Activated CD4-positive, alpha-beta T cell treated with anti-CD3 and anti-CD28 coated beads for 4 hours (primary cell): ENCODE measurements at places on chromosomes 1 and 21.

DNA sequence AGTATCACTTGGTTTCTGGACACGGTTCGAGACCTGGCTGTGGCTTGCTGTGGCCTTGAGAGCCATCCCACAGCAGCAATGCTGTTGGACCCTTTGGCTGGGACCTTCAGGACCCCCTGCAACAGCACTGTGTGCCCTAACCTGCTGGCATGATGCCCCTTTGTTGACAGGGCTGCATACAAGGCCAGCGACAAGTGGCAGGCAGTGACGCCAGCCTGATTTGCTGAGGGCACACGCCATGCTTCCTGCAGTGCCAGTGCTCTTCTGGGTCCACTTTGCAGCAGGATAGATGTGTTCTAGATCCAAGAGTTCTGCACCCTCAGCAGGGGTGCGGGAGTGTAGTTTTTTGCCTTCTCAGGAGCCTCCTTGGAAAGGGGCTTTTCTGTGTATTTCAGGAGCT is 32.8 kb downstream of the COQ8A start:
- DNase-seq = no peak

GRCh38 chr1:66323958-66324625 is 209.9 kb upstream of the SGIP1 start:
- no peak for DNase-seq

DNA sequence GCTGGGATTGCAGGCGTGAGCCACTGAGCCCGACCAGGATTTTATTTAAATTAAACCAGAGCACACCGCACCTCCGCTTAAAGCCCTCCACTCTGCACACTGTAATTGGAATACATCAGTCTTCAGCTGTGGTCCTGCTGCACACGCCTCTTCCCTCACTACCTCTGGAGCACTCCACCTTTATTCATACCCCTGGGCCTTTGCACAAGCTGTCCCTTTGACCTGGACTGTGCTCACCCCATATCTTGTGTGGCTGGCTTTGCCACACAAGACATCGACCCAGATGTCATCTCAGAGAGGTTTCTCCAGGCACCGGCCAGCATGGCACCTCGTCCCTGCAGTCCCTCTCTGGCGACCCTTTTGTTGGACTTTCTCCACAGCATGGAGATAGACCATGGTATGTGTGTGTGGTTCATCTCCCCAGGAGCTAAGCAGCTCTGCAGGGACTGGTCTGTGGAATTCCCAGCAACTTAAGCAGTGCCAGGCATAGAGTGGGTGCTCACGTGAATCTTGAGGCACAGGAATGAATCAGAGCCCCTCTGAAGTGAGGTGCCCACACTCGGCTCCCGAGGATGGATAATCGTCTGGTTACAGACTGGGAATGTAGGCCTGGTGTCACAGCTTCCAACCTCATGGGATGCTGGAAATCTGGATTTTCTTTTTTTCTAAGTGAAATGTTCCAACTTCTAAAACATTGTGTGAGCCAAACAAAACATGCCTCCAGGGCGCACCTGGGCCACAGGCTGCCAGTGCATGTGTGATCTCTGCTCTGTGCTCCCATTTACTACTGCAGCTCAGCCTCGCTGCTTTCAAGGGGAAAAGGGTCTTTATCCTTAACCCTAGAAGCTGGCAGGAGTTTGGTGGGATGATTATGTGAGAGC is 61.9 kb downstream of the EVA1C start:
- DNase-seq = no peak

DNA sequence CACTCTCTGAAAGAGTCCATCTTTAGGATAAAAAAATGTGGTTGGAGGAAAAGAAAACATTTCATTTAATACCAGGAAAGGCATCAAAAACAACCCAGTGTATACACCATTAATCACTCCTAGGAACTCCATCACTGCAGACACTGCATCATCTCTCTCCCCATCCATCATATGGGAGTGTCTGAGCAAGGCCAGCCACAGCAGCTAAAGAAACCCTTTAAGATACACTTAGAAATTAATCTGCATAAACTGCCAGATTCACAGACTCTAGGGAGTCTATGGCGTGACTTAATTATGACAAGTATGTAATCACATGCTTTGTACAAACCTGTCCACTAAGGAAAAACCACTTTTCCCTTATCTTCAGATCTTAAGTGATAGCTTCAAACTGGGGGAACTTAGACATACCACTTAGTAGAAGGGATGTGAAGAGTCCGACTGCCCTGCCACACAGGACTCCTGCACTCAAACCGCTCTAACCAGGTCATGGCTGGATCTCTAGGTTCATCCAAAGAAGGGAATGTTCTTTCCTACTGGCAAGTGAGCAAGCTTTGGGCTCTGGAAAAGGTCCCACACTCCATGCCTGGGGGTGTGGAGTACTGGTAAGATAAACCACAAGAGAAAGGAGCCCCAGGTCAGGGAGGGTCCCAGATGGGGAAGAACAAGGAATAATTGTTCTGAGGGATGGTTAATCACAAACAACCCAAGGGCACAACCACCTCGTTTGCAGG is 61.0 kb upstream of the C8B start:
- no peak for DNase-seq

DNA sequence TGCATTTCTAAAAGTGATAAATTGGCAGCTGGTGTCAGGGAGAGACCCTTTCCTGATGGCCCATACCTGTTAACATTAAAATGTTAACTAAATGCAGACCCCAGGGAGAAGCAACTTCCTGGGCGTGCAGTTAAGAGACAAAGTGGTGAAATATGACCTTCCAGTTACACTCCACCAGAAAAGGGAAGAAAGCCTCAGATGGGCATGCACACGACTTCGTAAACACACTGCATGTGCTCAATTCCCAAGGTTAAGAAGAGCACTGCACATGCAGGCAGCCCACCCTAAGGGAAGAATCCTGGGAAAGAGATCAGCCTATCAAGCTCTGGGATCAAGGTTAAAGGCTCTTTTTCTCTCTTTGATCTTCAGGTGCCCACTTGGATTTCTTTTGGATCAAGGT is 9.7 kb upstream of the GBP6 start:
- DNase-seq = no peak

- no peak for DNase-seq
Measured at GRCh38 chr1:240737298-240737697, 125.3 kb upstream of the GREM2 start.

- no peak for DNase-seq
Measured at GRCh38 chr1:183058851-183059502, 35.8 kb downstream of the LAMC1 start.

- no peak for DNase-seq
Measured at GRCh38 chr1:234598974-234599616, 10.9 kb downstream of the IRF2BP2 start.

DNA sequence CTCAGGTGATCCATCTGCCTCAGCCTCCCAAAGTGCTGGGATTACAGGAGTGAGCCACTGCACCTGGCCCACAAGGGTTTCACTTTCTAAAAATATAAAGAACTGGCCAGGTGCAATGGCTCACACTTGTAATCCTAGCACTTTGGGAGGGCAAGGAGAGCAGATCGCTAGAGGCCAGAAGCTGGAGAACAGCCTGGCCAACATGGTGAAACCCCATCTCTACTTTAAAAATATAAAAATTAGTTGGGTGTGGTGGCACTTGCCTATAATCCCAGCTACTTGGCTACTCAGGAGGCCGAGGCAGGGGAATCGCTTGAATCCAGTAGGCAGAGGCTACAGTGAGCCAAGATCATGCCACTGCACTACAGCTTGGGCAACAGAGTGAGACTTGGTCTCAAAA is 25.7 kb downstream of the MRPL39 start:
- DNase-seq = no peak

DNA sequence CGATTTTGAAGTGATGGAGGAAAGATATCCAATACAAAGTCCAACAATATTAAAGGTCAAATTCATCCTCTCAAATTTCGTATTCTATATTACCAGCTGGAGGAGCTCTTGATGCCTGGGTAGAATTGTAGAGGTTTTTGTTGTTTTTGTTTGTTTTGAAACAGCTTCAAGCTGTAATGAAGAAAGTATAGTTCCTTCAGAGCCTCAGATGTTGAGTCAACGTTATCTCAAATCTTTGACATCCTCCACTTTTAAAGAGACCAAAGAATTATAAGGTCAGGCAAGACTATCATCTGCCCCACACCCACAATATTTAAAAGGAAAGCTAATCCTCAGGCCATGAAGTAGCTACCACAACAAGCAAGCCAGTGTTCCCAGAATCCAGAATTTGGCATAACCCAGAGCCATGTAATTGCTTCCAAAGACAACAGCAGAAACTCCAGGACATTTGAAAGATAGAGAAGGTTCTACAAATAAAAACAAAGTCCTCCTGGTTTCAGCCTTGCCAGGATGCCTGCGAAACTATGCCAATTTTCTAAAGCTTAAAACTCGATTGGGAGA is 24.9 kb downstream of the VAV3 start:
- DNase-seq = no peak

GRCh38 chr1:11886986-11887665 is 28.4 kb upstream of the NPPB start:
- DNase-seq = no peak

DNA sequence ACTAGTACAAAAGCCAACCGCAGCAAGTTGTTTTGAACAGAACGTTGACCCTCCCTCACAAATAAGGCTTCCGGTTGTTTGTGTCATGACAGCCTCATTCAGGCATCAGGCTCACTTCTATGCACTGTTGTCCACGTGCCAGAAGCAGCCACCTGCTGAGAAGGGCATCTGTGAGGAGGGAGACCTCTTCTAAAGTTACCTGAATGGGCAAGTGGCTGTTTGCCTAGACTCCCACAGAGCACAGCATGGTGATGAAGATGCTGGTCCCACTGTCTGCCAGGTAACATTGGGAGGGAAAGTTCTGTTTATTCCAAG is 176.1 kb downstream of the CLIC6 start:
- DNase-seq = no peak

GRCh38 chr1:36964830-36965229 is 69.5 kb downstream of the GRIK3 start:
- DNase-seq = no peak

- DNase-seq = no peak
Measured at GRCh38 chr21:33028773-33029384, 3.1 kb downstream of the OLIG2 start.

- no peak for DNase-seq
Measured at GRCh38 chr1:43743206-43743605, 35.9 kb downstream of the ST3GAL3 start.

GRCh38 chr1:47780469-47780995 is 216.7 kb downstream of the TRABD2B start:
- DNase-seq = no peak

GRCh38 chr21:31554511-31555022 is 104.9 kb upstream of the SOD1 start:
- DNase-seq = peak; percentile 42

DNA sequence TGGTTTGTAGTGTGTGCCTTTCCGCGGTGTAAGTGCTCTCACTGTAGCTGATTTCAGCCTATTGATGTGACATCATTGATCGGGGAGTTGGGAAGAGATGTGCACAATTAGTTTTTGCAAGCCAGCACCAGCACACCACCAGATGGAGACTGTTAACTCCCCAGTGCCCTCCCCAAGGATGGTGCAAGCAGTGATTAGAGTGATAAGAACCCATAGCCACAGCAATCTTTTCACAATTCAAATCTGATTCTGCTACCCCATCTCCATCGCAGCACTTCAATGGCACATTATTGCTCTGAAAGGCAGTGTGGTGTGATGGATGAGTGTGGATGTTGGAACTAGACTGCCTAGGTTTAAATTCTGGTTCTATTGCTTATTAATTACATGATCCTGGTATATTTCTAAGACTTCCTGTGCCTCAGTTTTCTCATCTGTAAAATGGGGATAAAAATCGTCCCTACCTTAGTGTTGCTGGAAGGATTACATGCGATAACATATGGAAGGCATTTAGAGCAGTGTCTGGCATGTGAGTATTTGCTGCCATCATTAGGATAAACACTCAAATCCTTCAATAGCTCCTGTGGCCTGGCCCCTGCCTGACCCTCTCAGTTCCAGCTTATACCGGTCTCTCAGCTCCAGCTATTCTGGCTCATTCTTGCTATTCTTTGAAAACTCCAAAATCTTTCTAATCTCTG is 6.7 kb downstream of the CSF3R start:
- no peak for DNase-seq

- DNase-seq = no peak
Measured at GRCh38 chr1:88661951-88662699, 21.9 kb upstream of the PKN2 start.

DNA sequence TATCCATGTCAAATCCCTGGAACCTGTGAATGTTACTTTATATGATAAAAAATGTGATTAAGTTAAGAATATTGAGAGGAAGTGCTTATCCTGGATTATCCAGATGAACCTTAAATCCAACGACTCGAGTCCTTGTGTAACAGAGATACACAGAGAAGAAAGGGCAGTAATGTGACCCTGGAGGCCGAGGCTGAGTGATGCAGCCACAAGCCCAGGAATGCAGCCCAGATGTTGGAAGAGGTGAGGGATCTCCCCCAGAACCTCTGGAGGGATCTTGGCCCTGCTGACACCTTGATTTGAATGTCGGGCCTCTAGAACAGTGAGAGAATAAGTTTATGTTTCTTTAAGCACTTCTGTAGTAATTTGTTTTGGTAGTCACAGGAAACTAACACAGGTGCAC is 18.0 kb downstream of the LPGAT1 start:
- no peak for DNase-seq

DNA sequence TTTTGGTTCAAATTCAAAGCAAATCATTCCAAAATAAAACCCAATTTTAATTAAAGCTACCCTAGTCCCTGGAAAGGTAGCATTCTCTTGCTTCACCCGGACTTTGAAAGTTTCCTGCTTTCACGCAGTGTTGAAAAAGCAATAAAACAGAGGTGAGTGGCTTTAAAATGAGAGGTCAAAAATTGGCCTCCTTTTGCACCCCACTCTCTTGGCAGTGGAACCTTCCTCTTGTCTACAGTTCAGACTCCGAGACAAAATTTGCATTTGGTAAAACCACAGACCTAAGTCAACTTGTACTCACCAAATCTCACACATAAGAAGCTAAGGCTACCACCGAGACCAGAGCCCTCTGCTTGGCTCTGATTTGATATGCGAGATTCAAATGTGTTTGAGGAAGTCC is 252.7 kb downstream of the TTLL7 start:
- no peak for DNase-seq

GRCh38 chr1:9882296-9882944 is 27.6 kb downstream of the CTNNBIP1 start:
- no peak for DNase-seq

- peak; percentile 14 for DNase-seq
Measured at GRCh38 chr1:156961709-156962108, 41.3 kb downstream of the LRRC71 start.

GRCh38 chr1:67217417-67217816 is 51.2 kb downstream of the IL23R start:
- no peak for DNase-seq

DNA sequence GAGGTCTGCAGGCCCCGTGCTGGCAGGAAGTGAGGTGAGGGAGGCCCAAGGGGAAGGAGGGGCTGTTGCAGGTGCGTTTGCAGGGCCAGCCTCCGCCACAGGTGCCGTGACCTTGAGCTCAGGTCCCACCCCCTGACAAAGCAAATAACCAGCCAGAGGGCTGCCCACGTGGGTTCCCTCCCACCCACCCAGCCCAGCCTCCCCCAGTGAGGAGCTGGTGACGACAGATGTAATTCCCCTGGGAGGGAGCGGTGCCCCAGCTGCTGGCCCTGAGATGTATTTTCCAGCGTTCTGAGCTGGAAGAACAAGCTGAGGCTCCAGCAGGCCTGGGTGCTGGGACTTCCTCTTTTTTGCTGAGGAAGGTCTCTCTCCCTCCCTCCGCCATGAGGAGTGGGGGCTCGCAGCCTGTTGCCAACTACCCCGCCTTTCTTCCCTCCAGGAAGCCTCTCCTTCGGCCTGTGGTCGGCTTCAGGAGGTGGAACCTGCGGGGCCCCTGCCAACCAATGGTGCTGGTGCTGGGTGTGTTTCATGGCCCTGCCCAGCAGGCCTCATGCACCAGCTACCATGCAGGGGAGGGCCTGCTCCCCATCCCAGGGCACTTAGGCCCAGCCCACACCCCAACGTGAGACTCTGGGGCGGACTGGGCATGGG is 153.2 kb downstream of the PRDM16 start:
- DNase-seq = no peak

- no peak for DNase-seq
Measured at GRCh38 chr1:248361121-248361715, at the start of gene OR2T4. Gene OR2T4, plus strand, starts transcription at chr1:248361665. Its CDS starts 0 bp downstream, at chr1:248361665.
